ENCODE measurements at places on chromosomes 3 and 15.

- no peak for DNase-seq
These were observed 284.5 kb downstream of the XXYLT1 start for GRCh38 chr3:194986208-194987043.

- DNase-seq = no peak
These were observed 81.7 kb upstream of the NMNAT3 start for GRCh38 chr3:139759470-139759869.

DNA sequence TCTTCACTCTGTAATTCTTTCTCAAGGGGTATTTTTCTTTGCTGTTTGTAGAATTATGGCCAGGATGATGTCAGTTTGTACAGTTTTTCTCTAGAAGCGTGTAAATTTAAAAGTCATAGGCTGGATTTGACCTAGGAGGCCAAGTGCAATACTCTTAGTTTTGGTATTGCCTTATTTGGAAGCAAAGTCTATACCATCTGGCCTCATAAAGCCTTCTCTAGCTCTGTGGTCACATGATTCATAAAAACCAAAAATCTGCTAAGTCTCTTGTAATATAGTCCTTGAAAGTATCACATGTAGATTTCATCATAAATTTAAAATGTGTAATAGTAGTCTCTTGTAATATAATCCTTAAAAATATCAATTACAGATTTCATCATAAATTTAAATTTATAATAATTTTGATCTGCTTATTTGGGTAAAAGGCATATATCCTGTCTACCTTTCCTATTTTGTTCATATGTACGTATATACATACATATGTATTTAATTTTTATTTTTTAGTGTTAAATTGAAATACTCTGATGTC lies 25.6 kb downstream of the TEX9 start:
- no peak for DNase-seq

- DNase-seq = no peak
These were observed 51.6 kb upstream of the DUT start for GRCh38 chr15:48279608-48280007.

- no peak for DNase-seq
These were observed 91.0 kb upstream of the MBNL1 start for GRCh38 chr3:152177757-152178156.

- no peak for DNase-seq
These were observed 26.6 kb upstream of the GBE1 start for GRCh38 chr3:81788044-81788443.

DNA sequence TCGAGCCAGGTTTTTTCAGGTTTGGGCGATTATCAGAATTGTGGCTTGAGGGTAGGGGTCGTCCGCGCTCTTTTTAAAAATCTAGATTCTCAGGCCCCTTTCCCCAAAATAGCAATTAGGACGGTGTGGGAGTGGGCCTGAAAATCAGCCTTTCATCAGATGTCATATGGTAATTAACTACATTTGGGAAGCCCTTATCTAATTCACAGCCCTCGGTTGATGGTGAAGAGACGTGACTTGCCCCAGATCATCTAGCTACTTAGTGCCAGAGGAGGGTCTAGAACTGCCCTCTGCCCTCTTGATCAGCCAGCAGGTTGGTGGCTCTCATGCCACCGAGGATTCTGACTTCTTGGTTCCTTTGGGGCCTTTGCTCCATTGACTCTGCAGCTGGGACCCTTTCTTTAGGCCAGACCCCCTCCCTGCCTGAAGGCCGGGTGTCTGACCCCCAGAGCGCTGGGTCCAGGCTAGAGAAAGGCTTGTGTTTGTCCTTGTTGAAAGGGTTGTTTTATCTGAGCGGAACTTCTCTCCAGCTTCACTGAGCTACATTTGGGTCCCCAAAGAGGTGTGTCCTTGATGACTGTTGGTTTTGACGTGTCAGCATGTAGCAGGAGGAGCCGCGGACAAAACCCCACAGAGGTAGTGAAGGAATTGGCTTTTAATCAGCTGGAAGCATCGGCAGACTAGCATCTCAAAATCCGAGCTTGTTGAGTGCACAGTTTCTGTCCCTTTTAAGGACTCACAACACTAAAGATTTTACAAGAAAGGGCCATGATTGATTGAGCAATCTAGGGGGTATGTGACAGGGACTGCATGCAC lies 857 bp downstream of the AEN start:
- DNase-seq = no peak

DNA sequence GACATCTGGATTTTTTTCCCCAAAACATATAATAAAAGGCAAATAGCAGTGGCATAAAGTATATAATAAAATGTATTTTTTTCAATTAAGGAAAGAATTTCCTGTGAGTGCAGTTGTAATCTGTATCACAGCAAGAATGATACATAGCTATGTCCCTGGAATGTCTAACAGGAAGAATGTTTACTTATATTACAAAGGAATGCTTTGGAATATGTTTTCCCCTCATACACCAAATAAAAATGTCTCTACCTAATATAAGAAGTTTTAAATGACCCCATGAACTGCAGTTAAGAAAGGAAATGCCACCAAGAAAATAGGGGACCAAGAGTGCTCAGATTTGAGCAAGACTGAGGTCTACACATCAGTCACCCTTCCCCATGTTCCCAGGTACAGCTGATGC lies 38.0 kb upstream of the ATP11B start:
- DNase-seq = no peak

DNA sequence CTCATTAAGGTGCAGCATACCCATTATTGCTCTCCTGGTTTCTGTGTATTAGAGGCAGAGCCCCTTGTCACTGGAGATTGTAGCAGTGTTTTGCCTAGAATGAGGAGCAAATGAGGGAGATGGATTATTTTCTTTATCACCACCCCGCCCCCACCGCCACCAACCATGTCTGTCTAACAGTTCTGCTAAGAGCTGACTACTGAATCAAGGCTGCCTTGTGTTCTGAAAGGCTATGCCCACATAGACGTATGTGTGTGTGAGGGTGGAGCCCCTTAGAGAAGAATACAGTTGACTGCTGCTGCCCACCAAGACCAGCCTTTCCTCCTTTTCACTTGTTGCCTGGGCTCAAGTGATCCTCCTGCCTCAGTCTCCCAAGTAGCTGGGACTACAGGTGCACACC lies 47.4 kb downstream of the RAD54L2 start:
- no peak for DNase-seq

DNA sequence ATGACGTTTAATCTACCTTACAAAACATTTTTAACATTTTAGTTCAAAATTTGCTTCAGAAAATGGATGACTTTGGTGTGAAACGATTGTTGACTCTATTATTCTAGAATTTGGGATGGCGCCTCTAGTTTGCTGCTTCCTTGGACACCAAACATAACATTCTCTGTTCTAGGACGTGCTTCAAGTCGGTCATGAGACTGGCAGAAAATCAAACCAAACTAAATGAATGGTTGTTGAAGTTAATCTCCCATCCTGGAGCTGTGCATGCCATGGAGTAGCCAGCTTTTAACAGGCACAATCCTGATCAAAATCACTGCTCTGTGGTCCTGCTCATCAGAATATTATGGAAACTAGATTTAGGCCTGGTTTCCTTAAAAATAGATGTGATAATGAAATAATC lies 9.6 kb upstream of the LRRFIP2 start:
- no peak for DNase-seq

DNA sequence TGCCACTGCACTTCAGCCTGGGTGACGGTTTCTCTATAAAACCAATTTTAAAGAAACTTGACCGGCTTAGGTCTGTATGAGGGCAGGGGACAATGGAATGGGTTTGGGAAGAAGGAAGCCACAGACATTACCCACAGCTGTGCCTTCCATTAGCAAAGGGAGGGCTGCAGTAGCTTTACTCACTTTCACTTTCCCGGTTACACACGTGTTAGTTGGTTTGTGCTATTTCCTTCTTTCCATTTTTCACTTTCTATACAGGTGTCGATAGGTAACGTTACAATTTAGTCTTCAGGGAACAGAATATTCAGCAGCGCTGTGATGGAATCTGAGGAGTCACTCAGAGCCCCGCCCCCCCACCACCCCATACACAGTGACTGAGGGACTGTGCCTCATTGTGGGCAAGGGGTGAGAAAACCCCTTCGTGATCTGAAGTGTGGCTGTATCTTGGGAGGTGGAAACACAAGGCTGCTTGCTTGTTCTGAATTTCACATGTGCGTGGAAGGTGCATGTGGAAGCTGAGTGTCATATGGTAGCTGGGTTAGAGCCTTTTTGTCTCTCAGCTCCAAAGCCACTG lies 44.8 kb upstream of the RPL32 start:
- peak; percentile 35 for DNase-seq

GRCh38 chr15:82398785-82399184 lies 30.8 kb upstream of the GOLGA6L9 start:
- DNase-seq = no peak

DNA sequence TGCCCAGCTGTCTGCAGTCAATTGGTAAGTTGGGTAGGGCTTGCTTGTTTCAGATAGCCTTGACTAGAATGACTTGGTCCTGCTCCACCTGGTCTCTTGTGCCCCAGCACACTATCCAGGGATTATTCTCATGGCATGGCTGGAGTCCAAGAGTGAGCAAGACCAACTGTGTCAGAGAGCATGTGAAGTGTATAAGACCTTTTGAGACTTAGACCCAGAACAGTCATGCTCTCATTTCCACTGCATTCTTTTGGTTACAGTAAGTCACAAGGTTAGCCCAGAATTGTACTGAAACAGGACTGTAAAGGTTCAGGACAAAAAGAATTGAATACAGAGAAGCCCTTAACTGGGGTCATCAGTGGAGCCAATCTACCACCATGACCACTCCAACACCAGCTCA lies 650.8 kb upstream of the ADAMTS9 start:
- no peak for DNase-seq

DNA sequence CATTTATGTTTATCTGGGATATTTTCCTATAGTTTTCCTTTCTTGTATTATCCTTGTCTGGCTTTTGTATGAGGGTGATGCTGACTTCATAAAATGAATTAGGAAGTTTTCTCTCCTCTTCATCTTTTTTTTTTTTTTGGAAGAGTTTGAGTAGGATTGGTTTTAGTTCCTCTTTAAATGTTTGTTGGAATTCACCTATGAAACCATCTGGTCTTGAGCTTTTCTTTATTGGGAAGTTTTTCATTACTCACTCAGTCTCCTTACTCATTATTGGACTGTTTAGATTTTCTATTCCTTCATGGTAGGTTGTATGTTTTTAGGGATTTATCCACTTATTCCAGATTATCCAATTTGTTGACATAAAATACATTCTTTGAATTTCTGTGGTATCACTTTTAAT lies 18.7 kb upstream of the MASP1 start:
- DNase-seq = no peak

DNA sequence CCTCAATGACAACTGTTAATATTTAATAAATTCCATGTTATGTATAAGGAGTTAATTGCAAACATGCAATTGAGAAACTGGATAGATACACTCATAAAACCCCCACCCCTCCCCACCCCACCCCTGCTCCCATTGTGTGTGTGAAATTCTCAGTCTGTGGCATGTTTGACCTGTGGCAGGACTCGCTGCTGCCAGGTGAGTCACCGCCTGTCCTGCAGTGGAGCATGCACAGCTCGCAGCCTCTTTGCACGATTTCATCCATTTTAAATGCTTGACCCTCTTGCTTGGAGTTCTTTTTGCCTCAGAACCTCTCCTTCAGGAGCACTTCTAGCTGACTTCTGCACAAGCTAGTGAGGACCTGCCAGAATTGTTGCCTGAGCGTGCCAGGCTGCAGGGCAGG lies 5.3 kb upstream of the APEH start:
- no peak for DNase-seq

- no peak for DNase-seq
These were observed 228.1 kb upstream of the PROK2 start for GRCh38 chr3:72013084-72013483.

DNA sequence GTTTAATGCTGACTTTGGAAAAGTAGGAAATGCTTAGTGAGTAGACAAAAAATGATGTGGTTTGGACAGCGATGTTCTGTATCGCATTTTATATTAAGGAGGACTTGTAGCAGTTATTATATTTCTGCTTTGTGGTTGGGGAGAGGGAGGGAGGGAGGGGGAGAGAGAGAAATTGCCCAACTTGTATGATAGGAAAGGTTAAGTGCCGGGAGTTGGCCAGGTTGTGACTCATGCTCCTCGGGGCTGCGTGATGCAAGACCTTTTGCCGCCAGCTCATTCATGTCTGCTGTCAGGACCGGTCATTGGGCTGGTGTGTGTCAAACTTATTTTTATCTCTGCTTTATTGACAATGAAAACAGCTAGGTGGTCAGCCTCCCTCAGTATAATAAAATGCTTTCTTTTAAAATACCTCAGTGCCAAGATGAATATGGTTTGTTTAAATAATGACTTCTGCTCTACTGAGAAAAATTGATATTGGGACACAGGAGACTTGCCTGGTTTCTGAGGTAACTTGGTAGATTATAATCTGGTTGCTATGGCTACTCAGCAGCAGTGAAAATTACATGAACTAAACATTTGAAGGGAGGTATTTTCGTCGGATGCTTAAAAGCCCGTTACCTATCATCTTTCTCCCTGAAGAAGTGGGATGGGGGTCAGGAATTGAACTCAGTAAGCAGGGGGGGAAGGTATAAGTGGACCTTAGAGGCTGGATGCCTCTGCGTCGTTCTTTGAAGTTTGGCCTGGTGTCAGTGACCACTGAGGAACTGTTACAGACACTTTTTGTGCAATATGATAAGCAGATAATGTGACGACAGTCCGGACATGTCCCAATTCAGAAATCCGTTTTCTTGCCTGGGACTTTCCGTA lies 90.7 kb downstream of the FNDC3B start:
- no peak for DNase-seq

GRCh38 chr3:10428406-10429091 lies 76.8 kb downstream of the ATP2B2 start:
- no peak for DNase-seq

GRCh38 chr3:9525078-9525477 lies 28.5 kb downstream of the LHFPL4 start:
- no peak for DNase-seq

DNA sequence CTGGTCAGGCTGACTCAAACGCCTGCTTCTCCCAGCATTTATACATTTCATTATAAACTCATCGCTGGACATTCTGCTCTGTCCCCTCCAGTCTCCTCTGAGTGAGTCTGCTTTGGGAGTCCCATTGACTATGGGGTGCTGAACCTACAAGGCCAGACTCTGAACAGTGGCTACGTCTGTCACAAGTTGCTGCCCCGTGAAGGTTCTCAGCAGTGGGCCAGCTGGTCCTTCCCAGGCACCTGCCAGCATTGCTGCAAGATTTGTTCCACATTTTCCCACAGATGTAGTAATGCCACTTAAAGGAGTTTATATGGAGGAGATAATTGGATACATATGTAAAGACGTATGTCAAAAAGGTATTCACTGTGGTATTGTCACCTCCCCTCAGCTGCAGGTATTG lies 72.7 kb upstream of the ATP13A3 start:
- no peak for DNase-seq

- DNase-seq = no peak
These were observed 13.6 kb upstream of the CCDC33 start for GRCh38 chr15:74222240-74223119.

GRCh38 chr3:195247086-195247862 lies 23.7 kb downstream of the XXYLT1 start:
- DNase-seq = no peak

DNA sequence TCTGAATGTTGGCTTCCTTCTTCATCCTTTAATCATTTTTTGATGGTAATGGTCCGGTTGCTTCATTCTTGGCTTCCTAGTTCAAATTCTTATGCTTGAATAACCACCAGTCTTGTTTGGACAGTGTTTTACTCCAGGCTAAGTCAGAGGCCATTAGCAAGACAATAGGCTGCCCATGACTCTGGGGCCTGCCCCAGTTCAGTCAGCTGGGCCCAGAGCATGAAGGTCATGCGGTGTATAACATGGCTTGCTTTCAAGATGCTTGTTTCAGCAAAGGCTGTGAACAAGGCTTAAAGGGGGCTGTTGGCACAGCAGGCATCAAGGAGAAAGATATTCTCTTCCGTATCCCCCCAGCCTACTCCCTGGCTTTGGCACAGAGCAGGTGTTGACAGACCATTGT lies 13.7 kb downstream of the TM4SF18 start:
- DNase-seq = no peak

All from GM12864 (cell line).